ENCODE measurements at places on chromosomes 1 and 21. TPM values are rescaled to one million over a fixed set of nuclear protein-coding genes. Genes with fewer than 3 reads are reported as not detected.
A peak's percentile ranks its signal among the peaks of the same experiment; 100 is the strongest.

Gene NBPF8
- 1.8 TPM for total RNA-seq

Gene MEGF6
- 9.4 TPM for total RNA-seq

Gene CTH
- total RNA-seq, result 1.9 TPM

Gene GIPC2
- 6.0 TPM for total RNA-seq

- no peak for DNase-seq
These were observed 28.2 kb downstream of the LAMC2 start for GRCh38 chr1:183214021-183214970.

GRCh38 chr1:89624314-89624713 is 8.6 kb upstream of the LRRC8C start:
- DNase-seq, result no peak

DNA sequence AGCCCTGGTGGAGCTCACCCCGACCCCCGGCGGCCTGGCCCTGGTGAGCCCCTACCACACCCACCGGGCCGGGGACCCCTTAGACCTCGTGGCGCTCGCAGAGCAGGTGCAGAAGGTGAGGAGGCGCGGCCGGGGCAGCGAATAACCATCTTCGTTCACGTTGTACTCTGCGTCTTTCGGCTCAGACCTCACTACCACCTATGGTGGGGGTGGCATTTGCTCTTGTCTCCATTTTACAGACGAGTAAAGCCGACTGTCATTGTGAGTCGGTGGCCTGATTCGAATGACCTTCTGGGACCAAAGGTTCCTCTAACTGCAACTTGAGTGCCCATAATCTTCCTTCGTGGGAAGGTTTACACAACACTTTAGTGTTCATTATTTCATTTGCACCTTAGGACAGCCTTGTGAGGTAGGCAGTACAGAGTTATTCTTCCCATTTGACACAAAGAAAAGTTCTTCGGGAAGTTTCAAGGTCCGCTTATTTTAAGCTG is 506 bp downstream of the C1orf50 start:
- DNase-seq, result no peak

- no peak for DNase-seq
These were observed 157.2 kb downstream of the PTGER3 start for GRCh38 chr1:70890408-70890807.

DNA sequence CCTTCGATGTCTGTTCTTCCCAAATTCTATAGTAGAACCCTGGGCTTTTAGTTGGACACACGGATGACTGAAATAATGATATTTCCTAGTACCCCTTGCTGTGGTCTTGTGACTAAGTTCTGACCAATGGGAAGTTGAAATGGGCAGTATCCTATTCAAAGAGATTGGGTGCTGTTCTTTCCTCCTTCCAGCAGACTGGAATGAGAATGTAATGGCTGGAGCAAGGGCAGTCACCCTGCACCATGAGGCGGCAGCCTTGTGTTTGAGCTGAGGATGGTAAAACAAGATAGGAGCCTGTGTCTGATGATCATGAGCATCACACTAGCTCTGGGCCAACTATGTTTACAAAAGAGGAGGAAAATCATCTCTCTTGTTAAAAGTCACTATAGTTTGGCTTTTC is 5.1 kb upstream of the SRM start:
- no peak for DNase-seq

DNA sequence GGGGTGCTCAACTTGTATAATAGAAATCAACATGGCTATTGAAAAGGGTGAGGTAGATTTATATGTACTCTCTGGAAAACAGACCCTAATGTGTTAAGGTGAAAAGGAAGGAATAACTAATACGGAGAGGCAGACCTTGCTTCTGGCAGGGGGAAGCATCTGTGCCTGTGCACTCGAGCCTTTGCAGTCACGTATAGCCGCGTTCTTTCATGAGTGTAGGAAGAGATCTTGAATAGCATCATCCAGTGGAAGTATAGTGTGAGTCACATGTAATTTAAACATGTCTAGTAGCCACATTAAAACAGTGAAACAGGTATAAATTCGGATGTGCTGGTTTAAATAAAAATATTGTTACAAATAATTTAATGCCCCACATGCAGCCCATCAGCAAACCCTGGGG is 3.0 kb downstream of the A3GALT2 start:
- DNase-seq, result no peak

DNA sequence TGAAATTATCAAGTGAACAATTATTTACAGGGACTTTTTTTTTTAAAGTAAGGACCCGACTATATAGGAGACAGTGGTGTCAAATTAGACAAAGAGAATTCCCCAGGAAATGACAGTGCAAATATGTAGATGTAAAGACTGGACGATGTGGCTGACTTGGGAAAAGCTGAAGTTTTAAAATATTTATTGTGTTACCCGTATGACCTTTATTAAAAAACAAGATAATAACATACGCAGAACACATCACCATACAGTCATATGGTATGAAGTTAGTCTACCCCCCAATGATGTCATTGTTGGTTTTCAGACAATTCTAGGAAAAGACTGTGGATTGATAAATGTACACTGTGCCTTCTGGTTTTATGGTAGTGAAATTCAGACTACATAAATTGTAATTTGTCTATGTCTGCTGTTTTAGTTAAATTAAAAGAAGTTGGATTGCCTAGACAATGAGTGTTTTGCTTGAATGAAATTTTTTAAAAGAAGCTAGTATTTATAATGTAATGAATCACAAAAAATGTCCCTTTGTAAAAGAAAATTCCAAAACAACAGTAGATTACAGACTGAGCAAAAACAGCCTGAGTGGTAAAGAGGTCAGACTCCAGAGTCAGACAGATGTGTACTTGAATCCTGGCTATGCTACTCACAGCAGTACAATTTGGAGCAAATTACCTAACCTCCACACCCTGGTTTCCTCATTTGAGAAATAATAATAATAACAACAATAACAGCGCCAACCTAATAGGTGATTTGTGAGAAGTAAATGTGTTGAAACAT is 15.5 kb upstream of the PDC start:
- DNase-seq, result no peak

- no peak for DNase-seq
These were observed 10.5 kb downstream of the PADI2 start for GRCh38 chr1:17108786-17109185.

GRCh38 chr1:85976516-85977205 is 179.9 kb downstream of the COL24A1 start:
- DNase-seq, result no peak

GRCh38 chr1:76314730-76315129 is 240.2 kb downstream of the ST6GALNAC3 start:
- DNase-seq, result no peak

DNA sequence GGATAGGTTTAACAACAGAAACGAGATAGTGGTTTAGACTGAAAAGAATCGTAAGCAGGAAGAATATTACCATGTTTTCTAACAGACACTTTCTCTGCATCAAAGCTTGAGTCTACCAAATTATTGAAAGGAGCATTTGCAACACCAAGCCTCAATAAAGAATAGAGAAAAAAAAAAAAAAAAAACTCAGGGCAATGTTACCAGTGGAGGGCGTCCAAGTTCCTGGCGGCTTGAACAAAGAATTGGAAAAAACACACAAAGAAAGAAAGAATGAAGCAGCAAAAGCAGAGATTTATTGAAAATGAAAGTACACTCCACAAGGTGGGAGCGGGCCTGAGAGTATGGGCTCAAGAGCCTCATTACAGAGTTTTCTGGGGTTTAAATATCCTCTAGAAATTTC is 686.5 kb upstream of the ADGRL2 start:
- DNase-seq, result no peak

DNA sequence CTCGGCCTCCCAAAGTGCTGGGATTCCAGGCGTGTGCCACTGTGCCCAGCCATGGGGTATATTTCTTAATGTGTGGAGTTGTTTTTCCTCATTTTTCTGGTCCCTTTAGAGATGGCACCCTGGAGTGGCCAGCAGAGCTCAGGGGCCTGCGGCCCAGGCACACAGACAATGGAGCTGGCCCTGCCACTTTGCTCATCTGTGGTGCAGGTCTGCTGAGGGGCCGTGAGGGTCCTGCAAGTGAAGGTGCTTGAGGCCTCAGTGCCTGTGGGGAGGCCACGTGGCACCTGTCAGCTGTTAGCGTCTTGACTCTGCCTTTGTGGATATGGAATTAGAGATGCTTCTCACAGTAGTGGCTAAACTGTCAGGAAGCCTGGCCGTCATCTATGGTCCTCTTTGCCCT is 7.5 kb downstream of the COL18A1 start:
- no peak for DNase-seq

- peak; percentile 65 for DNase-seq
These were observed 8.8 kb upstream of the CEP85 start for GRCh38 chr1:26225033-26225831.

GRCh38 chr1:48127735-48128685 is 94.5 kb upstream of the SLC5A9 start:
- no peak for DNase-seq
